ENCODE measurements at places on chromosomes 5 and 9. TPM values are rescaled to one million over a fixed set of nuclear protein-coding genes. Genes with fewer than 3 reads are reported as not detected.

Gene NIM1K
- 0.08 TPM for total RNA-seq

Gene TAF11L5
- not detected for total RNA-seq

- no peak for DNase-seq
Measured at GRCh38 chr5:138849882-138850281, 25.3 kb downstream of the LRRTM2 start.

DNA sequence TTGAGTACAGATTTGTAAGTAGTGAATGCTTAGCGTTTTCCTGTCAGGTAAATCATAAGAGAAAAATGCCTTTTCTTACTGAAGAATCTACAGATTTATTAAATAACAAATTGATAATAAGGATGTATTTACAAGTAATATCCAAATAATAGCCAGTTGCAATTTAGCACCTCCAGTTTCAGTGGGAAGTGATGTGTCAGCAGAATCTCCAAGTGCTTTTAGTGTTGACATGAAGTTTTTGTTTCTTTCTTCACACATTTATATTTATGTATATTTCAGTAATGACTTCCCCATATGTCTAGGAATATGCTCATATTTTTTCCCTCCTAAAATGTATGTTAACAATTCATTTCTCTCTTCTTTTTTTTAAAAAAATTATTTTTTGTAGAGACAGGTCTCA lies 229.9 kb upstream of the GRIN3A start:
- DNase-seq, result no peak

- no peak for DNase-seq
Measured at GRCh38 chr5:36373527-36374086, 71.9 kb upstream of the RANBP3L start.

DNA sequence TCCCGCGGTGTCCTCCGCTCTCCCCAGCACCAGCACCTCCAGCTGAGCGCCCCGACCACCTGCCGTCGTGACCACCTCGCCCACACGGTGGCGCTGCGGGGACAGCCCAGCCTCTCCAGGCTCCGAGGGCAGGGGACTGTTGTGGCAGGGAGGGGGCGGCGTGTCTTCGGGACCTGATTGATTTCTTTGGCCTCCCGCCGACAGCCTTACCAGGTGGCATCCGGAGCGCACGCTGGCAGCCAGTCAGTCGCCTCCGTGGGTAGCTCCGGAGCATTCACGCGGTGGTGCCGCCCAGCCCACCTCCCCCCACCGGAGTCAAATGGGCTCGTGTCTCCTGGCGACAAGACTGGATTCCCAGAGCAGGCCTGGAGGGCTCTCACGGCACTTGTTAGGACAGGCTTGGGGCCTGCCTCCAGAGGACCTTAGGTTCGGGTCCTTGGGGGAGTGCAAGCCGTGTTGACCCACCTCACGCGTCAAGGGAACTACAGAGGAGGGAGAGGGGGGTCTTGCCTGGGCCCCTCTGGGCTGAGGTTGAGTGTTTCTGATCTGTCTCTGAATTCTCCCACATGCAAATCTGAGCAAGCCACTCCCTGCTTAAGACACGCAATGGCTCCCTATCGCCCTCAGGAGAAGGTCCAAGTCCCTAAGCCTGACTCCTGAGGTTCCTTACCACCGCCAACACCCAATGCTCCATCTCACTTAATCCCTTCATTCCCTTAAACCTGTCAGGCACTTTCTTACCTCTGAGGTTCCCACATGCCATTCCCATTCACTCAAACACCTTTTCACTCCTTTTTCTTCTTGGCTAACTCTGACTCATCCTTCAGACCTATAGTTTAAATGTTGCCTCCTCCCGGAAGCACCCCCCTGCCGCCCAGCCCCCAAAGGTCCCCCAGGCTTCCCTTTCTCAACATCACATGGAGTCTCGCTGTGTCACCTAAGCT lies 51.2 kb upstream of the GGTA1 start:
- DNase-seq, result peak; percentile 92

Gene SELENOP
- total RNA-seq, result 149 TPM

Gene PCDHGA7
- 11.8 TPM for total RNA-seq

DNA sequence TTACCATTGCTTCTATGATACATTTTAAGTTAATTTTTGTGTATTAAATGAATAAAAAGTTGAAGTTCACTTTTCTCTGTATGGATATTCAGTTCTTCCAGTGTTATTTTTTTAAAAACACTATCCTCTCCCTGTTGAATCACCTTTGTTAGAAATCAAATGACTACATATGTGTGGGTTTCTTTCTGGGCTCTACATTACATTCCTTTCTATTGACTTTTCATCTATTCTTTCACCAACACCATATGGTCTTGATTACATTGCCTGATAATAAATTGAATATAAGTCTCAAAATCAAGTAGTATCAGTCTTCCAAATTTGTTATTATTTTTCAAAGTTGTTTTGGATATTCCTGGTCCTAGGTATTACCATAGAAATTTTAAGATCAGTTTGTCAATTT lies 7.3 kb upstream of the RASEF start:
- DNase-seq, result no peak

DNA sequence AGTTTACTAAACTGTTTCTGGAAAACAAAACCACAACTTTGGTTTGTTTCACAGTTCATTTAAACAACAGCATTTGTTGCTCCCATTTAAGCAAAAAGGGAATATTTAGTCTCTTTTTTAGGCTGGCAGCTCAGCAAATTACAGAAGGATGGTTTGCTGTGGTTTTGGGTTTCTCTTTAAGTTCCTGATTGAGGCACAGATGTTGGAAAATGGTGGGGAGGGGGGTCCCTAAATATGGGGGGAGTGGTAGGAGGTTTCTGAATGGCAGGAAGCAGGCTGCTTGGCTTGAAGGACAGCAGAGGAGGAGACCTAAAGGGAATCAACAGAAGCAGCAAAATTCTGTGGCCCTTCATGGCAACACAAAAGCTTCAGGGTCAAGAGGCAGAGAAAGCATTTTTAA lies 263.4 kb downstream of the ZSWIM6 start:
- no peak for DNase-seq

GRCh38 chr9:74848153-74848525 lies 39.6 kb downstream of the TRPM6 start:
- DNase-seq, result no peak

Gene ST6GALNAC6
- total RNA-seq, result 49.4 TPM

- no peak for DNase-seq
Measured at GRCh38 chr9:72984991-72985390, 32.1 kb upstream of the ALDH1A1 start.

- no peak for DNase-seq
Measured at GRCh38 chr5:124274949-124275348, 471.5 kb downstream of the ZNF608 start.

Gene C5orf52
- total RNA-seq, result not detected

GRCh38 chr5:113218200-113218599 lies 216.6 kb downstream of the TSSK1B start:
- DNase-seq, result no peak

Gene ARL10
- 11.4 TPM for total RNA-seq

DNA sequence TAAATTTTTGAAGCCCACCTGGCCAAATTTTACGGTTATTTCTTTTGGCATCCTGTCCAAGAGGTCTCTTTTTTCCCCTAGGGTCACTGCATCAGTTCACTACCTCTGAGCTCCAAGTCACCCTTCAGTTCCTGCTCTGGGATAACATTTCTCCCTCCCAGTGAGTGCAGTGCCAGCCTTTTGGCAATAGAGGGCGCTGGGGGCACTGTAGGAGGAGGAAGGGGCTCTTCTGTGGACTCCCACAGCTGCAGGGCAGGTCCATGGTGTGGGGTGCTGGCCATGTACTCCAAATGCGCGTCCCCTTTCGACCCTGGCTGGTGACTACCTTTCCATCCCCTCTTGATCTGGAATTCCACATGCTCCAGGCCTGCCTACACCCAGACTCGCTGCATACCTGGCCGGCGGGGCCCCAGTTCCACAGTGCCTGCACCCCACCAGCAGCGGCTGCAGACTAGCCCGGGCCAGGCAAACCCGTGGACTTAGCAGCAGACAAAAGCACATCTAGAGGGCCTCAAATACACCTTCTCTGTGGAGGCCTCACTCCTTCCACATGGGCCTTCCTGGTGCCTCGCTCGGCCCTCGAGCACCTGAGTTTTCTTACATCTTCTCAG lies 20.3 kb upstream of the NINJ1 start:
- DNase-seq, result no peak

- no peak for DNase-seq
Measured at GRCh38 chr5:171744264-171744663, 41.4 kb upstream of the SMIM23 start.

Gene NKD2
- 3.6 TPM for total RNA-seq

GRCh38 chr5:27818888-27819287 lies 780.5 kb upstream of the CDH9 start:
- no peak for DNase-seq

GRCh38 chr9:38355517-38356120 lies 36.9 kb upstream of the ALDH1B1 start:
- peak; percentile 6 for DNase-seq

GRCh38 chr5:128252196-128252595 lies 168.6 kb downstream of the SLC12A2 start:
- DNase-seq, result no peak

GRCh38 chr5:121762426-121762825 lies 89.3 kb upstream of the FTMT start:
- no peak for DNase-seq

Gene MATR3
- total RNA-seq, result 170 TPM

- no peak for DNase-seq
Measured at GRCh38 chr5:6729386-6730310, 16.4 kb downstream of the TENT4A start.

- peak; percentile 56 for DNase-seq
Measured at GRCh38 chr5:150117945-150118560, 31.7 kb upstream of the CSF1R start.

- DNase-seq, result no peak
Measured at GRCh38 chr9:36322462-36322861, 64.2 kb upstream of the GNE start.

DNA sequence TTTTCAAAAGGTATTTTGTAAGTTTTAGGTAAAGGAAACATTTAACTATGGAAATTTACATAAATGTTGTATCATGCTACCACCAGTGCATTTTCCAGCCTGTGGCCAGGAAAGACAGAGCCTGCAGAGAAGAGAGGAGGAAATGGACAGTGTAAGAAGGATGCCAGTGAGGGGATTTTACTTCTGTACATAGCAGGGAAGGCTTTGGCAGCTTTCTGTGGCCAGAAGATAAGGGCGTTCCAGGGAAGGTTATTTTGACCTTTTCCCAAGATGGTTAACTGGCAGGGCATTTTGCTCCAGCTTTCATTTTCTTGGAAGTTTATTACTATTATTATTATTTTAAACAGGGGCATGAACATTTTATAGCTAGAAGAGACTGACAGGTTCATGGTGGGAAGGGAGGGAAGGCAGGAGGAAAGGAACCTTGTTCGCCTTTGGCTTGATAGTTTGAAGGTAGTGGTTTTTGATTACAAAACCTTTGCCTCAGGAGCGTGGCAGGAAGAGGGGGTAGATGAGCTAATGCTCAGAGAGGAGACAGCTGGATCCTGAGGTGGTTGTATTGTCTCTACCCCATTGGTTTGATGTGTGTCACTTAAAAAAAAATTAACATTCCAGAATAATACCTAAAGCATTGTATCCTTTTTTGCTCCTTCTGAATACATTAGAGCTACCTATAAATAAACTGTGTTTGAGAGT lies 4.1 kb downstream of the ISOC1 start:
- DNase-seq, result no peak

DNA sequence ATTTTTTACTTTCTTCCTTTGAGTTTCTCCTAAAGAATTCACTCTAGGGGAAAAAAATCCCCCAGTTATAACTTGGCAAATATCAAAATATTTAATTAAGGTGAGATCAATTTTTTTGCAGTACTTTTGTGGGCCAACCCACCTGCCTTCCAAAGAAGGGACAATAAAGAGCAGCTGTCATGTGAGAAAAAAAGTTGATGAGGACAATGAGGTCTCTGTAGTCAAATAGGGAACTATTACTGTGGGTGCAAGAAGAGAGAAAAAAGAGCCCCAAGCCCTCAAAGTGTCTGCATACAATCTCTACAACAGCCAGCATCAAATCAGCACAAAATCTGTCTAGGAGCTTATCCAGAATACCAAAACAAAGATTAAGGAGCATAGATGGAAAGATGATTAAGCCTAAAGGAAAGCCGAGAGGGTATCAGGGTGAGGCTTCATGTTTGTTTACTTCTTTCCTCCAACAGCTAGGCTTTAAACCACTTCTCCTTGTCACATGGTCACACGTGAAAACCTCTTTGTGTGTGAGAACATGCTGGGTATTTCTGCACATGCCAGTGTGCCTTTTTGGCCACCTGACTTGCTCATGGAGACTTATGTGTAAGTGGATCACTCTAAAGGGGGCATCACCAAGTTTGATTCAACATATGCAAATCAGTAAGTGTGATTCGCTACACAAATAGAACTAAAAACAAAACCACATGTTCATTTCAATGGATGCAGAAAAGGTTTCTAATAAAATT lies 19.2 kb upstream of the FYB1 start:
- no peak for DNase-seq

- no peak for DNase-seq
Measured at GRCh38 chr5:107885601-107886000, 214.9 kb upstream of the EFNA5 start.

DNA sequence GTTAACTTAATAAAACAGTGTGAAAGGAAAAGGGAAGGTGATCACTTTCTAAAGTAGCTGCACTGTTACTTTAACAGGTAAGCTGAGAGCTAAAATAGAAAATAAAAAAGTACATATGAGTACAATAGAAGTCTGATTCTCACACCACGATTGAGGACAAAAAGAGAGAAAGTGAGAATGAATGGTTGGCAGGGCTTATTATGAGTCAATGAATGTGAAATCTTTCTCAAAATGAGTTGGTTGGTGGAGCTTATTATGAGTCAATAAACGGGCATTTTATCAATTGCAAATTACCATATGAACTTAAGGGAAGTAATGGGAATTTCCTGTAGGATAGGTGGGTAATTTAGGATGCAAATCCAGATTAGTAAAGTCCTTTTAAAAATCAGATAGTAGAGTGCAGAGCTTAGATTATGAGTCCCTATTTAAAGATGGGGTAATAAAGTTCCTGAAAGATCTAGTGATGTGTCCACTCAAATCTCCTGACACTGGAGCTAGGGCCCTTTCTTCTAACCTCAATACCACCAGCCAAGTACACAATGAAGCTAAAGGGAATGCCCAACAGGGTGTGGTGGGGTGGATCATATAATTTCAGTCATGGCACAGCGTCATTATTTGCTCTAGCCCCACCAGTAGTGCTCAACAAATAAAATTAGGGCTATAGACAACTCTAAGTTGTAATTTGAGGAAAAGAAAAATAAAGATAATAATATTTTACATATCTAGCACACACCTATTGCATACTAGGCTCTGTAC lies 21.1 kb upstream of the TLR4 start:
- no peak for DNase-seq

Gene ACTBL2
- total RNA-seq, result not detected

DNA sequence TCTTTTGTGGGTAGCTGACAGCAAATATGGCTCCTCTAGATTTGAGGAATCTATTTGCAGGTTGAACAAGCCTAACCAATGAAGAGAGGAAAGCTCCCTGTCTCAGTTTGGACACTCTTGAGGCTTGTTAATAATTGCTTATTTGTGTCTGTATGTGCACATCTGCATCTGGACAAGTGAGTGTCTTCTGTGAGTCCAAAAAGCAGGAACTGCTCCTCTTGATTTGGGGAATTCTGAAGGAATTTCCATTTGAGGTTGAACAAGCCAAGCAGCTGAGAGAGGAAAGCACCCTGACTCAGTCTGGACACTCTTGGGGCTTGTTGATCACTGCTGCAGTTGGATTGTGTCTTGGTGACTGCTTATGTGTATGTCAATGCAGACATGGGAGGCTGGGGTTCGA lies 211.6 kb downstream of the DTWD2 start:
- DNase-seq, result no peak

- no peak for DNase-seq
Measured at GRCh38 chr5:8386719-8387288, 517.9 kb downstream of the MTRR start.

- DNase-seq, result no peak
Measured at GRCh38 chr5:58185801-58186200, 274.1 kb downstream of the PLK2 start.

- no peak for DNase-seq
Measured at GRCh38 chr5:95713960-95714710, 17.0 kb upstream of the RHOBTB3 start.

Measured in cardiac septum (tissue), 1 donor.